ENCODE measurements at places on chromosomes 4 and X. TPM values are rescaled to one million over a fixed set of nuclear protein-coding genes. Genes with fewer than 3 reads are reported as not detected.
A peak's percentile ranks its signal among the peaks of the same experiment; 100 is the strongest.

DNA sequence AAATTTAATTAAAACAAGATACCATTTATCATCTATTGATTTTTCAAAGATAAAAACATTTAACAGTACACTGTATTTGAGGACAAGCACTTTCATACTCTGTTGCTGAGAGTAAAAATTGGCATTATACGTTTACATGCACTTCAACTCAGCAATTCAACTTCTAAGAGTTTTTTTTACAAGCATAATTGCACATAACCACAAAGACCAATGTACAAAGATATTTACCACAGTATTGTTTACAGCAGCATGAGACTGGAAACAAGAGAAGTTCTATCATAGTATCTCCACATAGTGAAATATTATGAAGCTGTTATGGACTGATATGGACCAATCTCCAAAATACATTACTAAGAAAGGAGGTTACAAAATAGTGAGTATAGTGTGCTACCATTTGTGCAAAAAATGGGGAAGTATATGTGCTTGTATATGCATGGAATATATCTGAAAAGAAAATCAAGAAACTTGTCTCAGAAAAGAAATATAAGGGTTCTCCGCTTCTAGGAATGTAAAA, 10.9 kb downstream of the GAB3 start:
- DNase-seq: no peak

GRCh38 chr4:46131498-46132057, 7.7 kb upstream of the GABRG1 start:
- DNase-seq: no peak

DNA sequence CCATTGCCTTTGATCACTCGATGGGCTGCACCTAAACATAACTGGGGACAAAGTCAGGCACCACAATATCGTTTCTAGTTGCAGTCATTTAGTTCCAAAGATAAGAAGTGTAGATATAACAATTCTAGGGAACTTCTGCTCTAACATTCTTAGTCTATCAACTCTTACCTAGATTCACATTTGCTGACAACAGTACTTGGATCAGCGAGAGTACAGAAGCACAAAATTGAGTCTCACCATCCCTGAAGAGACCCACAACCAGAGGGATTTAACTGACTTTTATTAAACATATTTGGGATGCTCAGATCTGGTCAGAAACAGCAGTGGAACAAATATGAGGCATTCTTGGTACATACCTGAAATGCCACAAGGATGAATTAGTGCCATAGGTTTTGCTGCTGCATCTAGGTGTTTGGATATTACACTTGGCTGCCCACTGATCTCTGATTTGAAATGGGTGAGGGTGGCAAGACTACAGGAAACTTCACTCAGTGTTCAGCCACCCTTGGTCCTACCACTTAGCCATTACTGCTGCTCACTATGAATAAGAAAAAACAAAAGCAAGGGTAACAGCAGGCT, 28.9 kb upstream of the HUWE1 start:
- DNase-seq: no peak

GRCh38 chr4:149555799-149556198, 259.8 kb downstream of the IQCM start:
- no peak for DNase-seq

GRCh38 chrX:53631156-53631555, 55.4 kb downstream of the HUWE1 start:
- DNase-seq: no peak

DNA sequence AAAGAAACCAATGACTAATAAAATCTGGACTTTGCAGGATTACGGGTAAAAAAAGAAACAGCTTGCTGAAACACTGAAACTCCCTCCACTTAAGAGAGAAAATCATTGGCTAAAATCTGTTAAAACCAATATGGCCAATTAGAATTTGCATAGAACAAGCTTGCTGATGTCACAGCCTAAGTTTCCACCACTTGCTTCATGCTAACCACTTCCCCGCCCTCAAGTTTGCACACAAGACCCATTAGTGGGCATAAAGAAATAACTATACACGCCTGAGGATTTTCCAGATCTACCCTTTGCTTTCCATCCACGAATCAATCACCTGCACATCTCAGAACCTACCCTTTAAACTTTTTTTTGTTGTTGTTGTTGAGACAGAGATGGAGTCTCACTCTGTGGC, 42.7 kb upstream of the PHEX start:
- DNase-seq: no peak

GRCh38 chr4:112759313-112759712, 122.4 kb downstream of the LARP7 start:
- no peak for DNase-seq

GRCh38 chrX:30141966-30142365, 73.4 kb upstream of the MAGEB2 start:
- DNase-seq: no peak

- no peak for DNase-seq
These were observed 63.4 kb downstream of the SCML2 start for GRCh38 chrX:18291006-18291545.

GRCh38 chr4:152188801-152189200, 347.1 kb downstream of the FBXW7 start:
- no peak for DNase-seq

GRCh38 chr4:53119680-53120079, 246.2 kb downstream of the SCFD2 start:
- no peak for DNase-seq

DNA sequence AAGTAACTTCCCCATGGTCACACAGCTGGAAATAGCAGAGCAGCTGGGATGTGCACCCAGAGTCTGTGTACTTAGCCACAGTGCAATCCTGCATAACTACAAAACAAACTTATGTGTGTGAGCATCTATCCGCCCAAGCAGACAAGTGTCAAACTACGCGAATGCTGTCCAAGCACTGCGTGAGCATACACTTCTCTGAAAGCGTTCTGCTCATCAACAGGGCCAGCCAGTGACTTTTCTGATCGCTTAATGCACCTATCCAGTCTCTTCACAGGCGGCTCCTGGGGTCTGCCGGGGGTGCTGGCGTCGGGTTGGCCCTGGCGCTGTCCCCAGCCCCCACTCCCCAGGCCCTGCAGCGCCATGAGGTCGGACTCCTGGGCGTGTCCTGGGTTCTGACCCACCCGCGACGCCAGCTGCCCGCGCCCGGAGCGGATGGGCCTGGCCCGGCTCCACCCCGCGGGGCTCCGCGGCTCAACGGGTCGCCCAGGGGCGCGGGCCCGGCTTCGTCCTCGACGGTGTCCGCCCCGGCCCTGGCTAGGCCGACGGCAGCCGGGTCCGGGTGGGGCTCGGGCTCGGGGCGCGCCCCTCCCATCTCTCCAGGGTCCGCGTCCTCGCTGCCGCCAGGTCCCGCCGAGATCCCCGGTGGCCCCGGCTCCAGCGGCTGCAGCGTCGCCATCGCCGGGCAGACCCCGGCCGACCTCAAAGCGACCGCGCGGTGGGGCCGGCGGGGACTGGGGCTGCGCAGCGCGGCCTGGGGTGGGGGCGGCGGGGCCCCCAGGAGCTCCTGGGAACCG, 1.3 kb upstream of the ZNF141 start:
- no peak for DNase-seq

GRCh38 chrX:96453139-96453538, 231.5 kb upstream of the DIAPH2 start:
- DNase-seq: no peak

GRCh38 chrX:8783097-8783713, 18.0 kb downstream of the FAM9A start:
- DNase-seq: peak; percentile 60

DNA sequence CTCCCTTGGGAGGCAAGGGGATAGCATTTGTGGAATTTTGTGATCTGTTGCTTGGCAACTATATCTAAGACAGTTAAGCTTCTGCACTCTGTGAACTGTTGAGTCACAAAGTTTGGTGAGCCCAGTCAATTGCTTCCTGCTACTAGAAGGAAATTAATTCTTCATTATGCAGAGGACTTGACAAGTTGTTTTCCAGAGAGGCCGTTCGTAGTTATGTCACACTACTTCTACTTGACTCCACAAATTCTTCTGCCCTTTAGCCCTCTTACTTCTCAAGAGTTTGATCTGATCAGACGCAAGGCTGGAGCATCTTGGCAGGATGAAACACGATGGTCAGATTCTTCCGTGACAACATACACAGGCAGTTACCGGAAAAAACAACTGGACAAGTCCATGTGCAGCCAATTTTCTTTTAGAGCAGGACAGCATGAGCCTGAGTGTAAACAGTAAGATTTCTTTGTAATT, at the start of gene C4orf51:
TSS of gene C4orf51 (plus strand) at position 156 of the 465 bp plus-strand sequence. CDS start at position 214, 58 bp downstream.
- no peak for DNase-seq

- no peak for DNase-seq
These were observed 202.6 kb upstream of the GYPA start for GRCh38 chr4:144342949-144343760.

- DNase-seq: no peak
These were observed 10.4 kb downstream of the PALLD start for GRCh38 chr4:168507178-168507815.

- no peak for DNase-seq
These were observed 11.3 kb downstream of the SNX12 start for GRCh38 chrX:71056867-71057266.

DNA sequence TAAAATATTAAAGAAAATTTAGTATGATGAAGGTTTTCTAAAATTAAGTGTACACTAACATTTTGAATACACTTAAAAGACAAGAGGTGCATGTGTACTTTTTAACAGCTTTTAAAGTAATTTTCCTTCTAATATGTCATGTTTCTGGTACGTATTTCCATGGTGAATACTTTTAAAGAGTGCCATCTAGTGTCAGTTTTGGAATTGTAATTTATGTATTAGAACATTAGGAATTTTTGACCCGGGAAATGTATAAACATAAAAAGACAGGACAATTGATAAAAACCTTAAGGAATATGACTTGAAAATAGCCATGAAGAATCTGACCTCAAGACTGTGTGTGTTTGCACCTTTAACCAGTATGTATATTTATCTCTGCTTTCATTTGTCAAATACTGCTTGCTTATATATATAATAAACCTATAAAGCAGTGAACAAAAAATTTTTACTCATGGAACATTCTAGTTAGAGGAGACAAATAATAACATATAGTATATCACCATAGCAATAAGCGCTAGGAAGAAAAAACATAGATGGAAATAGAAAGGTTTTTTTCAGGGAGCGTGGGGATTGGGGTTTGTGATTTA, 7.2 kb downstream of the GSTCD start:
- no peak for DNase-seq

GRCh38 chr4:143183513-143184216, 1.1 kb upstream of the USP38 start:
- no peak for DNase-seq

DNA sequence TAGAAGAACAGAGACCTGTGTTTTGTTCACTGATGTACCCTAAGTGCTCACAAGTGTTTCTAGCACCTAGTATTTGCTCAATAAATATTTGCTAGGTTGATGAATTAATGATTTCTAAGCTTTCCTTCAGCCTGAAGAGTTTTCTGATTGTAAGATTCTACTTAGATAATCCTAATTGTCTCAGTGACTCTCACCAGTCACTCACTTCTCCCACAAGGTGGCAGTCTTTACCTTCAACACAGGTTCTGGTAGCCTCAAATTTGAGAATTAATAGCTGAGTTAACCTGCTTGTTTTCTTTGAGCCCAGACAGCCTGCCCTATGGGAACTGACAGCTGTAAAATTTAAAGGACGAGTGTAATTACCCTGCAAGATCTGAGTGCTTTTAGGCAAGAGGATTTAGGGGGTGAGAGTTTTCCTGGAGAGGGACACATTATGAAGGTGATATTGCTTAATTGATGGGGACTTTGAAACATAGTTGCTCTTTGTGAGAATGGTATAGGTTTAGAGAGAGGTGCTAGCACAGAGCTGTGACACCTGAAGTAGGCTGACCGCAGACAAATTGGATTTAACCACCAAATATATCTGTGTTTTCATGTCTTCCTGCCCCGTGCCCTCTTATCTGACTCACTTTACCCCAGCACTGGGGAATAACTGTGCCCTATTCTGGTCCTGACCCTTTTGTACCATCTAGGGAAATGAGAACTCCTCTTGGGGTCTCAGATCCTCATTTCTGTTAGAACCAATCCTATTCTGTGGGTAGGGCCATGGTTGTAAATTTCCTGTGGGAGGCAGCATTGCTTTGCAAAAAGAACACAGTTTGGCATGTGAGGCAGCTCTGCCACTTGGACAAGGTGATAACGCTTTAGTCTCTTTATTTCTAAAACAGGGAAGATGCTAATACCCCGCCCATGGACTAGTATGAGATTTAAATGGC, 27.7 kb downstream of the CD38 start:
- DNase-seq: no peak

- no peak for DNase-seq
These were observed 18.0 kb downstream of the PARM1 start for GRCh38 chr4:74950882-74951281.

DNA sequence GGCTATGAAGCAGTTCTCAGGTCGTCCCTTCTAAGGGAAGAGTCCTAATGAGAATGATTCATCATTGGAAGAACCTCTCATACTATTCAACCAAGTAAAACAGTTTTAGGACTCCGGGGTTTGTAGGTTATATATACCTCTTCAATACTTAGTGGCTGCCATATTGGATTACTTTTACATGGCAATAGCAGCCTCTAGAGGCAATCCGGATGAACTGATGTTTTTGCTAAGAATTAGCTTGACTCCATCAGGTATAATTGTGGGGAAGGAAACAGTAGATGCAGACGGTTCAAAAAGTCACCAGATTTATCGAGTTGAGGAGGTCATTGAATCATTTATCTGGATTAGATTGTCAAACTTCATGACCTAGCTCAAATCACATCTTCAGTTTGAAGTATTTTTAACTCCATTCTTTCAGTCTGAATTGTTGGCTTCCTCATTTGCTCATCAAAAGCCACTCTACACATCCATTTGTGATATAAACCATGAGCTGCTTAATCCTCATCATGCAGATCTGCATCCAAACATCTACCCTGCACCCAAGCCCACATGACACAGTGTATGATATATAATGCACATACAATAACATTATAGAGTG, 28.4 kb downstream of the GUCY1B1 start:
- no peak for DNase-seq

GRCh38 chr4:3483471-3483921, 20.4 kb downstream of the DOK7 start:
- peak; percentile 85 for DNase-seq

DNA sequence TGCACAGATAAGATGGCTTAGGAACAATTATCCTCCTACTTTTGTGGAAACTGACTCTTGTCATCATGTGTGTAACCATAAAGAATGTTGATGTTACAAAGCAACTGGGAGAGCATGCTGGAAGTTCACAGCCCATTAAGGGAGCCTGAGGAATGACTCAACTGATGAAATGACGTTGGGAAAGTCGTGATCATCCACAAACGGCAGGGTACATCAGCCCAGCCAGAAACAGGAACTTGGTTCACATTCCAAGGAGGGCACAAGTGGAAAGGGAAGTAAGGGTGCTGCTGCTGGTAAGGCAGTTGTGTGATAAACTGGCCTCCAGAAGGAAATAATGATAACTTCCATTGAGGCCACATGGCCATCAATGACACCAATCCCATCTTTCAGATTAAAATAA, 6.7 kb downstream of the TEC start:
- DNase-seq: no peak

- DNase-seq: no peak
These were observed 15.5 kb upstream of the ESX1 start for GRCh38 chrX:104270212-104270611.

Gene XAGE1A
- not detected for total RNA-seq

Gene SLC16A2
- total RNA-seq: 8.2 TPM

Gene SRPX
- 63.8 TPM for total RNA-seq

Gene ATXN3L
- not detected for total RNA-seq

Gene CMC4
- total RNA-seq: 27.7 TPM

Gene CCNB3
- 0.41 TPM for total RNA-seq

Gene SYTL4
- total RNA-seq: 2.2 TPM

Gene CLIC2
- total RNA-seq: 17.0 TPM

Gene MMRN1
- 3.7 TPM for total RNA-seq

Gene ARHGAP6
- total RNA-seq: 3.8 TPM

Gene GAB3
- total RNA-seq: 12.1 TPM

Gene TRPC5OS
- total RNA-seq: not detected

Gene AVPR2
- total RNA-seq: 3.2 TPM

Gene CCDC160
- total RNA-seq: not detected

Gene NKX3-2
- not detected for total RNA-seq

Data from Right ventricle myocardium inferior (tissue), 1 donor.